ENCODE measurements at places on chromosomes 13 and 19.

DNA sequence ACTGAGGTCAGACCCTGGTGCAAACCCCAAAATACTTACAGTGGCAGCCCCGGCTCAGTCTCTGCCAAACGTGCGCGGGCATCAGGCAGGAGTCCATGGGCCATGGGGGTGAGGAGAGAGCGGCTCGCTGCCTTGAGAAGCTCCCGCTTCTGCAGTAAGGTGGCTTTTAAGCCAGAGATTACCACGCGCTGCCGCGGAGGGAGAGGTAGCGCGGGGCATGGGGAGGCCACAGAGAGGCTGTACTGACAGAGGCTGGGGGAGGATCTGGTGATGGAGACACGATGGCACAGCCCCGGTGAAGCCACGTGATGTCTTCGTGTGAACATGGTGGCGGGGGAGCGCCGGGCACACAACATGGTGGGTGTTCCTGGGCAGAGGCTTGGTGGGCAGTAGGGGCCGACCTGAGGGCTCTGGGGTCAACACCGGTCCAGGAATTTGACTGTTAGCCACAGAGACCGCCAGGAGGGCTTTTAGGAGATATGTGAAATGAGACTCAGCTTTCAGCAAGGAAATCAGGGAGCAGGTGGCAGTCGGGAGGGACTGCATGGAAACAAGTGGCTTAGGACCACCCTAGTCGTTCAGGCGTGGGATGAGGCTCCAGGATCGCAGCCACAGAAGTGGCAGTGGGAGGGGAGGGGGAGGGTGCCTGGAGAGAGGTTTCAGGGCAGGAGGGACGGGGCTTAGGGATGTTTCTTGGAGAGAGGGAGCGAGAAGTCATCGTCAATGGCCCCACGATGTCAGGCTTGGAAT is 24.1 kb downstream of the MCF2L start:
- no peak for DNase-seq

GRCh38 chr19:30566681-30567420 is 194.7 kb downstream of the ZNF536 start:
- no peak for DNase-seq

GRCh38 chr13:57437587-57437986 is 194.0 kb upstream of the PCDH17 start:
- DNase-seq, result no peak

GRCh38 chr19:33399081-33399744 is 25.7 kb downstream of the CEBPG start:
- DNase-seq, result no peak

DNA sequence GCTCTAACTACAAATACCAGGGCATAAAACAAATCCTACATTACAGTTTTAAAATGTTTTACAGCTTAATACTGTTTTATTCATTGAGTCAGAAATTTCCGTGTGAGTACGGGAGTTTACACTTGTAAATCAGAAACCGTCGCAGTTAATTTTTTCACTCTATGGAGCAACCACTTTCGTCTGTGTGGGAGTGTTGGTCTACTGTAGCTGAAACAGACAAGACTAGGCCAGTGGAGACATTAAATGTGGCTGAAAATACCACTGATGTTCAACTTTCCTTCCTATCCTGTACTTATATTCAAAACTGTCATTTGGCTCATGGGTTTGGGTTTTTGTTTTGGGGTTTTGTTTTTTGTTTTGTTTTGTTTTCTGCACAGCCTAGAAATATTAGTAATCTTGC is 268.7 kb downstream of the DCT start:
- DNase-seq, result peak; percentile 27

Data from activated CD4-positive, alpha-beta T cell treated with anti-CD3 and anti-CD28 coated beads, Interleukin-2, Interleukin-6, amounts not matched to agents 100 ng/mL and 50 ng/mL, durations not matched to agents 16 hours and 8 hours (primary cell).